ENCODE measurements at places on chromosomes 12 and 14.

- DNase-seq = no peak
These were observed 60.0 kb downstream of the MYF5 start for GRCh38 chr12:80776706-80777105.

- no peak for DNase-seq
These were observed 10.0 kb upstream of the CDCA4 start for GRCh38 chr14:105030836-105031396.

- no peak for DNase-seq
These were observed 119.9 kb downstream of the CACNA1C start for GRCh38 chr12:2172491-2173214.

DNA sequence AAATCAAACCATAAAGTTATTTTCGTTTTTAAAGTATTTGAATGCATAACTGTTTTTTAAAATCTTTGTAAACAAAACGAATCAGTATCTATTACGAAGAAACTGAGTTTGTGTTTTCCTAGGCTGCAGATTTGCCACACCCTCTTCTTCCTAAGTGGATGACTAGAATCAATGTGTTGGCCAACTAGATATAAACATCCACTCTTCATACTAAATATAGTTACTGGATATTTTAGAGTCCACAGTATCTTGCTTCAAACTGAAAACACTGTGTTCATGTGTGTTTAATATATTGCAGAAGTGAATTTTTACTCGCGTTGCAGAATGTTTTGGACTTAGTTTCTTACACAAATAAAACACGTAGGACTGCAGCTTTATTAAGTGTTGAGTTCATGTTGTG, 63.2 kb downstream of the KLHL28 start:
- no peak for DNase-seq

DNA sequence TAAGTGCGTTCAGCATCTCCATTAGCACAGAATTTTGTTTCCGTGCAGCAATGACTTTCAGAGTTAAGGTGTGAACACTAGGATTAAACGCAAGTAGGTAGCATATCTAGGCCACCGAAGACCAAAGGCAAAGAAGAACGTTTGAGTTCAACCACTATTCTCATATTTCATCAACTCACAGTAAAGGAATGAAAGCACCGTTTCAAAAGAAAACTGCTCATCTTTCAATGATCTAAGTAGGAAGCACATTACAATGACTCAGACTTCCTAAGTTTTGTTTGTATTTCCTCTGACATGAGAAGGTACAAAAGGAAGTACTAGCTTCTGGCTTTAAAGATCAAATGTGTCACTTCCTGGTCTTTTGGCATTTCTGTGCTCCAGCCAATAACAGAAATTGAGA, 57.6 kb downstream of the ACADS start:
- DNase-seq = no peak

- DNase-seq = no peak
These were observed 31.1 kb downstream of the IRF2BPL start for GRCh38 chr14:76997257-76997970.

DNA sequence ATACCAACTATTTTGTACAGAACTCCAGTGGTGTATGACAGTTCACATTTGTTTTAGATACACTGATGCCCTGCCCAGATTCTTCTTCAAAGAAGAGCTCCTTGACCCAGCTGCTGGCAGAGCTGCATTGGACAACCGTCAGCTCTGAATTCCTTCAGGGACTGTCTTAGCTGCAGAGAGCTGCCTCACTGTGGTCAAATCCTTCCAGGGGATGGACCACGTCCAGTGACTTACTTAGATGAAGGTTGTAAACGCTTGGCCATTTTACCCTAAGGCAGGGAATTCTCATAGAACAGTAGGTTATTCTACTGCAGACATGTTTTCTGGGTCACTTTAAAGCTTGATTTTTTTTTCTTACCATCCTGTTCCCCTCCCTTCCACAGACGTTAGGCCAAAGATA, 905.0 kb upstream of the ATXN7L3B start:
- no peak for DNase-seq

DNA sequence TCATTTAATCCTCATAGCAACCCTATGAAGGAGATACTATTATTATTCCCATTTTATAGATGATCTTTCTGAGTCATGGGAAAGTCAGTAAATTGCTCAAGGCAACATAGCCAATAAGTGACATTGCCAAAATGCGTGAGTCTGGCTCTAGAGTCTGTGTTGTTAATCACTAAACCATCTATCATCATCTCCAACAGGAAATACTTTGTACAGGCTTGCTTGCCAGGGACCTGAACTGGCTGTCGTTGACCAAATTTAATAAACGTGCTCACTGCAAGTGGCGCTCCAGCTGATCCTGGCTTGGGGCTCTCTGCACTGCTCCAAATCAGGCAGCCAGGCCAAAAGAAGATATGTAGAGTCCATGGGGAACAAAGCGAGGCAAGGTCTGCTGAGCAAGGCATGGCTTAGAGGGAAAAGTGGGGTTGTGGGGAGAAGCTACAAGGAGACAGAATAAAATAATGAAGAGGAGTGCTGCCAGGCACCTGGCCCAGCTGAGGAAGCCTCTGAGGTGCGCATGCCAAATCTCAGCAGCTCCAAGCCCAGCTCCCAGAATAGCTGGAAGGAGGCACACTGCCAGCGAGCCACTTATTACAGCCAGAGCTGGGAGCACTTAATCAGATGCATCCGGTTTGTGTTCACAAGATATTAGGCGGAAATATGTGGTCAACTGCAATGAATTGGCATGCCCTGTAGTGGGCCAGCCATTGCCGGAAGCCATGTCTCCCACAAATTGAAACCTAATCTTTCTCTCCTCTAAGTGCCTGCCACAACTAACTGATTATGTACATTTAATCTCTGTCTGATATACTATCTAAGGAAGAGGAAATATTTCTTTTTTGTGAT, 43.3 kb upstream of the PTPRO start:
- DNase-seq = no peak

GRCh38 chr12:78439666-78440065, 424.9 kb upstream of the SYT1 start:
- DNase-seq = no peak

DNA sequence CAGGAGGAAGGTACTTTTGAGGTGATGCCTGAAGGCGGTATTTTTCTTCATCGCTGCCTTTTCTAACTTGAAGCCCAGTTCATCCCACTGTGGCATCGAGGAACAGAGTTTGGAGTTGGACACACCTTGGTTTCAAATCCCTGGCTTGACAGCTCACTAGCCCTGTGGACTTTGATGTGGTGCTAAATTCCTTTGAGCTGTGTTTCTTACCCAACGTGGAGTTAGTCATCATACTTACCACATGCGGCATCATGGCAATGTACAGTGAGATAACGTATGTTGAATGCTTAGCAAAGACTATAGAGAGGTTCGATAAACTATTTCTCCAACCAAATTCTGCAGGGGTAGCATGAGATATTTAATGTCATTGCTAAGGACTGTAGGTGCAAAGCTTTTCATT, 3.4 kb downstream of the PLEKHG3 start:
- no peak for DNase-seq

GRCh38 chr14:100819453-100819828, 6.5 kb upstream of the MEG3 start:
- no peak for DNase-seq

Data from left renal pelvis (tissue), 4 donors.